ENCODE measurements at places on chromosomes 5 and 9.

DNA sequence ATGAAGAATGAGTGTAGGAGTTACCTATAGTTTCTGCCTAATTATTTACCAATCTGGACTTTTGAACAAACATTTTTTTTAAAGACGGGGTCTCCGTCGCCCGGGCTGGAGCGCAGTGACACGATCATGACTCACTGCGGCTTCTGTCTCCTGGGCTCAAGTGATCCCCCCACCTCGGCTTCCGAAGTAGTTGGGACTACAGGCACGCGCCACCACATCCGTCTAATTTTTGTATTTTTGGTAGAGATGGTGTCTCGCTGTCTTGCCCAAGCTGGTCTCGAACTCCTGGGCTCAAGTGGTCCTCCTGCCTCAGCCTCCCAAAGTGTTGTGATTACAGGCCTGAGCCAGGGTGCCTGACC is 1.5 kb downstream of the CTNNA1 start:
- no peak for DNase-seq

GRCh38 chr5:91595424-91595823 is 212.3 kb upstream of the ARRDC3 start:
- no peak for DNase-seq

DNA sequence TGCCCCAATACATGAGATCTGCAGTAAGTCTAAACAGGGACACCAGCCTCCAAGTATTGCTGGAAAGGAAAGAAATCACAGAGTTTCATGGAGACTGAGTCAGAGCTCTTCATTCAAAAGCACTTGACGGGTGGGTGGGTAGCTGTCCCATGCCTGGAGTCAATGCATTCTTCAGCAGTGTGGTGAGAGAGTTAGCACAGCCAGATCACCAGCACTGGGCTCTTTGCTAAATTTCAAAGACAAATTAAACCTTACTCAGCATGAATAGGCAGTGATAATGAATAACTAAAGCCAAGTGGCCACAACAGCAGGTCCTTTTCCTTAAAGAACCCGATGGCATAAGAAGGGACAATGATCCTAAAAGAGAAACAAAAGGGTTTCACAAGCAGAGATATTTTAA is 192.4 kb downstream of the ACTL7B start:
- no peak for DNase-seq

DNA sequence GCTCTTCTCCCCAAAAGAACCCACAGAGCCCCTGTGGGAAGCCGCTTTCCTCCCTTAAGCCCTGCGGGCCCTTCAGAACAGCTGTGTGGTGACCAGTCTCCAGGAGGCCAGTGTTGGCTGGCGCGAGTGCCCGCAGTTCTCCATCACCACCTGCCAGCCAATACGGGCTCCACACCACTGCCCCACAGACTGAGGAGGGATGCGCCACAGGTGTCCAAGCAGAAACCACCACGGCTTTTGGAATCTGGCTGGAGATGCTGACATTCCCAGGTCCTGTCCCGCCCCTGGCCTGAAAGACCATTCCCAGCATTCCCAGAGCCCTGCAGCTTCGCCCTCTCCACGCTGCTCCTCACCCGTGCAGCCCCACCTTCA is 12.8 kb downstream of the CCNI2 start:
- no peak for DNase-seq

GRCh38 chr5:108083232-108083631 is 298.7 kb downstream of the FBXL17 start:
- no peak for DNase-seq

DNA sequence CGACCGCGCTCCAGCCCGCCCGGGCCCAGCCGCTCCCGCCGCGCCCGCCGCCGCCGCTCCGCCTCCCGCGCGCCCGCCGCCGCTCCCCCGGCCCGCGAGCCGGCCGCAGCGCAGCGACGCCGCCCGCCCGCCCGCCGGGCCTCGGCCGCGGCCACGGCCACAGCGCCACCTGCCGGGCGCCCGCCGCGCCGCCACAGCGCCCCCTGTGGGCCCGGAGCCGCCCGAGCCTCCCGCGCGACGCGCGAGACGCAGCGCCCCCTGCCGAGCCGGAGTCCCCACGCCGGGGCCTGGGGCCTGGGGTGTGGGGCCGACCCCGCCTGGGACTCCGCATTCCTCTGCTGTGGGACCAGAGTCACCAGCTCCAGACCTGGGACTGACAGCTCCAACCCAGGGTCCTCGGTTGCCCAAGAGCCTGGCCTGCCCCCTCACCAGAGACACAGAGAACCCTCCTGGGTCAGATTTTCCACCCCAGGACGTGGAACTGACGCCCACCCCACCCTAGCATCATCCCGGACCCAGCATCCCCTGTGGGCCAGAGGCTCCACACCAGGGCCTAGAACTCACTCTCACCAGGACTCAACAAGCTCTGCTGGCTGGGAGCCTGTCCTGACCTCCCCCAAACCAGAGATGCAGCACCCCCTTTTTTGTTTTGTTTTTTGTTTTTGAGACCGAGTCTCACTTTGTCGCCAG is at the start of gene RAPGEF1:
RAPGEF1 (minus strand) TSS at position 118 of the 690 bp plus-strand sequence. CDS start 246 bp downstream, outside the sequence.
- no peak for DNase-seq

DNA sequence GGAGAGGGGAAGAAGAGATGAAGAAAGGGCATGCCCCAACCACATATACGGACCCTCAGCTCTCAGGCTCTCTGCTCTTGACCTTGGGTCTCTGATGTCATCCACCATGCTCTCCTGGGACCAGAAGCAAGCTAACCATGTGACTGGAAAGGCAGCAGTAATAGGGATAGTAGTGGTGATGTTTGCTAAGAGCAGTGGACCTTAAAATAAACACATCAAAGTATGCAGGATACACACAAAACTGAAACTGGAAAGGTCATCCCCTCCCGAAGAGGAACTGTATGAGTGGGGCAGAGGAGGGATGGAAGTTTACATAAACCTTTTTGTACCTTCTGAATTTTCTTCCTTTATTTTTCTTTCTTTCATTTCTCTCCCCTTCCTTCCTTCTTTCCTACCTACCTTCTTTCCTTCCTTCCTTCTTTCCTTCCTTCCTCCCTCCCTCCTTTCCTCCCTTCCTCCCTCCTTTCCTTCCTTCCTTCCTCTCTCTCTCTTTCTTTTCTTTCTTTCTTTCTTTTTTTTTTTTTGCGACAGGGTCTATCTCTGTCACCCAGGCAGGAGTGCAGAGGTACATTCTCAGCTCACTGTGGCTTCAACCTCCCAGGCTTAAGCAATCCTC is 8.1 kb upstream of the PTPN3 start:
- DNase-seq, result no peak

DNA sequence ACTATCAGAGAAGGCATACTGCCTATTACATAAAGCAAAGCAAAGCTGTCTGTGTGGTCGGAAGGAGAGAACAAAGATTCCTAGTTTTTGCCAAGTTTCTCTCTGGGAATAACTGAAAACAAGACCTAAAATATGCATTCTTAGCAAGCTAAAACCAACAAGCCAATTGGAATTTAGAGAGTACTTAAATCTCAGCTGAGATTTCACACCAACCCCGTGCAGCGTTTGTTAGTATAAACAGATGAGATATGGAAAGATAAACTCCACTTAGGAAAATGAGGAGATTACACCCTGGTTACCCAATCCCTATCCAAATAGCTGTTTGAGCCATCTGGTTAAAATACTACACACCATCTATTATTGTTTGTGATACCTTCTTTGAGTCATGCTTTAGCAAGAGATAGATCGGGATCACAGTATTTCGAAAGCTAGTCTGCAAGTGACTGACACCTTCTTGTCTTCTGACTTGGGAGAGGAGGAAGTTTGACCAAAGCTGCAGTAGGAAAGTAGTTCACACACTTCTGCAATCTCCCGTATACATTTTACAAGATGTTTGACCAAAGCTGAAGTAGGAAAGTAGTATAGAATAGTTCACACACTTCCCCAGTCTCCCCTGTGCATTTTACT is 18.2 kb downstream of the FAF2 start:
- peak; percentile 16 for DNase-seq

DNA sequence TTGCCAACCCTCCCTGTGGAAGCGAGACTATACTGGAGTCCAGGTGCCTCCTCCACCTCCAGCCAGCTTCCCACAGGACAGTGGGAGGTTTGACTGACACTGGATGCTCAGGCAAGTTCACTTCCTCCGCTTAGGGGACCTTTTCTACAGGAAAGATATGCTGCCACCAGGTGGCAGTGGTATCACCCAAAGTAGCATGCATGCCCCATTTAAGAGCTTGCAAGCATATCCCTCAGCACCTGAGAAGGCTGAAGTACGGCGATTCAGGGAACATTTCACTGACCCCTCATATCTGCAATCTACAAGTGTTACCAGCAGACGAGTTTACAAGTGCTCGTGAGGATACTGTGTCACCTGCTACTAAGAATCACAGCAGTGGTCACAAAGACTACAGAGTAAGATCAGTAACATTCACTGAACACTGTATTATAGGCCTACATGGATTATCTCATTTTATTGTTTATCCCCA is 75.5 kb downstream of the KLHL3 start:
- DNase-seq, result peak; percentile 18

DNA sequence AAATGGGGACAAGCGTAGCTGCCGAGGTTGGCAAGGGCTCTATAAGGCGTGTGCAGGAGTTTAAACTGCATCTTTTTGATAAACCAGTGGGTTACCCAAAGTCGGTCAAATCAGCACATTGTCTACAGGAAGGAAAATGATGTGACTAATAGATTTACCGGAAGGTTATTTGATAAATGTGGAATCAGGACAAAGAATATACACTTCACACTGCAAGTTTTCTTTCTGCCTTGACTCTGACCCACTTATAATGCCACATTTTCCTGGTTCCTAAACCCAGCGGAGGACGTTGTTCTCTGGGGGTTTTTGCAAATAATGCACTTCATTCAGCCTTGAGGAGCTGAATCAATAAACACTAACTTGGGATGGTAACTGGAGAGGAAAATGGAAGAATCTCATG is 76.8 kb downstream of the TTLL11 start:
- DNase-seq, result no peak

- DNase-seq, result no peak
These were observed 40.8 kb downstream of the NAIF1 start for GRCh38 chr9:128026255-128026772.

GRCh38 chr9:123973590-123974223 is 37.9 kb upstream of the LHX2 start:
- DNase-seq, result no peak
